GM20000 (cell line): ENCODE measurements at places on chromosomes 5 and 9.

DNA sequence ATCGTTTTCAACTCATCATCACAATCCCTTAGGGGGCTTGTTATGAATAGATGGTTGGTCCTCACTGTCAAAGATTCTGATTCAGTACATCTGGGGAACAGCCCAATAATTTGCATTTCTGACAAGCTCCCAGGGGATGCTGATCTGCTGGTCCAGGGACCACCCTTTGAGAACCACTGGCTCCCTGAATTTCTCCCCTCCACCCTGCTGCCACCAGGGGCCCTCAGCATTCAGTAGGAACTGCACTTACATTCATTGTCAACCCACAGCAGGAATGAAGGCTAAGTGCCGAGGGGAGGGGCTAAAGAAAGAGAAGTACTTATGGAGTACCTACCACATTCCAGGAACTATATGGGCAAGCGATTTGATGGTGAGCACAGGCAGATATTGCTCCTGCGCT lies 85.9 kb downstream of the BOD1 start:
- DNase-seq, result no peak

- DNase-seq, result no peak
These were observed 21.5 kb upstream of the PLEKHG4B start for GRCh38 chr5:70440-70839.

- DNase-seq, result no peak
These were observed 360.6 kb downstream of the ARRDC3 start for GRCh38 chr5:91022518-91022917.

DNA sequence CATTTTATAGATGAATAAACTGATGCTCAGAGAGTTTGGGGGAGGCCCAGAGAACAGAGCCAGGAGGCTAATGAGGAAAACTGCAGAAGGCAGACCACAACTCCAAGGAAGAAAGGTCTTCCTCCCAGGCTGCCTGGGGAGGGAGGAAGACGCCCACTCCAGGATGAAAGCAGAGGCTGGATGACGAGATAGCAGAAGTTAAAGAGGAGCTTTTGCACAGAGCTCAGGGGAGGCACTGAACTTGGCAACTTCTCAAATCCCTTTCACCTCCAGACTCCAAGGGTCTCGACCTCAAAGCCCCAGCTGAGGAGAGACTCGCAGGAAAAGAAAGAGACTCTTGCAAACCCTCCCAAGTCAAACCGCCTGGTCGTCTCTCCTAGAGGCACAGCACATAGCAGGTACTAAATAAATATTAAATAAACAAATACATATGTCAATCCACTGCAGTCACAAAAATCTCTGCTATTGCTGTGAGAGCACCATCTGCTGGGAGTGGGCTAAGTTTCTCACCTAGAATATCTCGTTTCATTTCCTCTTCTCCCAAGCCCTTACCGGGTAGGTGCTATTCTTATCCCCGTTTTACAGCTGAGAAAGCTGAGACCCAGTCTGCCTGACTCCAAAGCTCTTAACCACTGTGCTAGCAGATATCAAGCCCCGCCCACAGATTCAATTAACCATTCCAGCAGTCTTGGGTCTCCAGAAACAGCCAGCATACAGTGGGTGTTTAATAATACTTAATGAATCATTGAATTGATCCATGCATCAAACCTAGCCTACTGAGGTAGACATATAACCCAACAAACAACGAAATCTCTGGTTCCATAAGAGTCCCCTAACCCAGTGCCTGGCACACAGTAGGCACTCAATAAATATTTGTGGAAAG lies 97.8 kb upstream of the HAND1 start:
- DNase-seq, result peak; percentile 69

- DNase-seq, result no peak
These were observed 88.2 kb upstream of the ANKRD55 start for GRCh38 chr5:56321236-56321881.

DNA sequence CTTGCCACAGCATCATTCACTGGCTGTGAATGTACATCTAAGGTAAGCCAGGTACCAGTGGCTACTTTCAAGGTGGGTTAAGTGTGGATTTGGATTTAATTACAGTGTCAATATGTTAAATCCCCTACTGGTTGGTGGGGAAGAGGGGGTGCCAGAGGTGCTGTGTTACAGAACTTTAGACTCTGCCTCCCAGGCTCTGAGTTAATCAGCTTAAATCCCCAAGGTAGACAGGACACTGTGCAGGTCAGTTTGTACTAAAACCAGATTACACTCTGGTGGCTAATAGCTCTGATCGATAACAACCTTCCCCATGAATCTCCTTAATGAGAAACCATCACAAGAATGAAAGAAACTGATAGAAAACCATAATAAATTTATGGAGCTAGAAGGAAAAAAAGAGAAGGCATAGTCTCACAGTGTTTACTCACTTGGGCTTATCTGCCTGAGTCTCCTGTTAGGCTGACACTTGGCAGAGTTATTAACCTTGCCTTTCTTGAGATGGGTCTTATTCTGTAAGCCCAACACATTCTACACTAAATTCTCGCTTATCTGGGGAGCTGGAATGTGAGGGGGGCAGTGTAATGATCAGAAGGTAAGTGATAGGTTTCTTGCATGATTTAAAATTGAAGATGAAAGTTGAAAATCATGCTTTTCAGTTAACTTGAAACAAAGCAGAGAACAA lies 106.8 kb downstream of the LMNB1 start:
- DNase-seq, result no peak

- DNase-seq, result no peak
These were observed 536 bp upstream of the PPIC start for GRCh38 chr5:123037104-123037418.

DNA sequence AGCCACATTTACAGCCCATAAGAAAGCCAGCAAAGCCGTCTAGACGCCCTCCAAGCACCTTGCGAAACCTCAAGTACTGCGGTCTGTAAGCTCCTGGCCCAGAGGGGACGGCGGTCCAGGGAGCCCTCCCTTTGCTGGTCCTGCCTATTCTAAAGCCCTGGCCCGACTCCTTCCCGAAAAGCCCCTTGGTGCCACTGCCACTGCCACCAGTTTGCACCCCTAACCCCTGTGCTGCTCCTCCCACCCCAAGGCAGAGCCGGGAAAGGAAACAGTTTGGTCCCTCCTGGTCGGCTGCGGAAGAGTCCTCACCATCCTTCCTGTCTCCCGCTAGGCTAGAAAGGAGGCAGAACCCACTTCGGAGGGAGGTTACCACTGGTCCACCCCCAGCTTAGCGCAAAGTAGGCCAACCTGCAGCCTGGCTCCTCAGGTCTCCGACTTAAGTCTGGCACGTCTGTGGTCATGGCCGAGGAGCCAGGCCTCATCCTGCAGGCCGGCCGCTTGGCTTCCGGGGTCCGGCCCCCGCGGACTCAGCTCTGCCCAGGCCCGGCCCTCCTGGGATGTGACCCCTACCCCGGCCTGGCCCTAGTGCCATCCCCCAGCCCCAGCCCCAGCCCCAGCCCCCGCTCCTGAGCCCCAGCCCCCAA lies 916 bp downstream of the TOR1A start:
- peak; percentile 57 for DNase-seq
